ENCODE measurements at places on chromosomes 3 and 15. TPM values are rescaled to one million over a fixed set of nuclear protein-coding genes. Genes with fewer than 3 reads are reported as not detected.

Gene TGM5
- not detected for total RNA-seq

Gene PLA2G4B
- total RNA-seq, result 13.1 TPM

DNA sequence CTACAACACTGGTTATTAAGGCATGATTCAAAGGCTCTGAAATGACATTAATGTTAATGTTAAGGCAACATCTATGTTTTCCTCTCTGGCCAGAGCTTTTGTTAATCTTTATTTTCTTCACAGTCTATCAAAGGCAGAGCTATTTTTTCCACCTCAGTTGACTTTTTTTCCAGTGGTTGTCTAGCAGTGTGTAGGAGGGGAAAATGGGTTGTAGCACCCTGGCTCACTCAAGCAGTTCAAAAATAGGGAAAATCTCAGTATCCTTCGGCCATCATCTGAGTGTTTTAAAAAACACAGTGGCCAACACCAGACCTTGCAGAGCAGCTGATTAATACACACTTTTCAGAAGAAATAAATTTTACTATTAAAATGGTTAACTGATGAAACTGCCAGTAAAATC is 21.4 kb downstream of the CBLB start:
- no peak for DNase-seq
- H3K4me1 ChIP-seq, result peaks cover 26% of the 10 kb centered on the region
- no peak overlapping the region for H3K4me3 ChIP-seq
- H3K36me3 ChIP-seq, result peaks cover 9% of the 10 kb centered on the region

Gene MYO5C
- 63.9 TPM for total RNA-seq

DNA sequence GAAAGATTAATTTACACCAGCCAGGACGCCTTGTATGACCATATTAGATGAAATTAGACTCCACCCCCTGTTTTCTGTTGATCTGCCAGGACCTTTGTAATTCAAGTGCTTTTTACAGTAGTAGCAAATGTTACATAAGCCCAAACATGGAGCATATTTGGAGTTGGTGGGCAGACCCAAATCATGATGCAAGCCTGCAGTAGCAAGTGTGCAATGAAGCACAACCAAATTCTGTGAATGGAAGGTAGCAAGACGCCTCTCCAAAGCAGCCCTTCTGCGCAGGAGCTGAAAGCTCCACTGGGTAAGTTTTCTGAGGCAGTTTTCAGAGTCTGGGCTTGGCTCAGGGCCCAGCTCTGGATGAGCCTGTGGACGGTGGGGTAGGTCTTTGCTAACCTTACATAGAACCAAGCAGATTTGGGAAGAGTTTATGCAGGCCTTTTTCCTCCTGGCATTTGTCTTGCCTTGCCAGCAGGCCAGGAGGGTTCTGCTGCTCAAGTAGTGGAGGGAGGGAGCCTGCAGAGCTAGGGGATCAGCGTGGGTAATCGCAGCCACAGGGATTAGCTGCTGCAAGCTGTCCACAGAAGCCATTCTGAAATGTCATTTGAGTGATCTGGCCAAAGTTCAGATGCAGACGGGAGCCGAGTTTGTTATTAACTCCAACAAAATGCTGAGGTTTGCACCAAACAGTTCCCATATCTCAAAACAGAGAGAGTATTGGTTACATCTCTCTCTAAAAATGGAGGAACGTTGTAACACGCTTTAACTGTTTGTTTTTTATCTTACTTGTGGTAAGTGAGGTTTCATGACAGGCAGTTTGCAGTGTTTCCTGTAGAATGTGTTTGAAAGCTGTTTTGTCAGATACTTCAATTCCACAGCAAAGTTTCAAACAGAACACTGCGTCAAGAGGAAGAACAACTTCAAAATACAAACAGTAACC is 55.4 kb downstream of the PSMD6 start:
- DNase-seq, result no peak
- H3K27ac ChIP-seq, result peak overlapping the region; percentile 89
- H3K27me3 ChIP-seq, result no peaks in the 10 kb centered on the region
- peak overlapping the region; percentile 42 for H3K4me3 ChIP-seq
- no peaks in the 10 kb centered on the region for H3K36me3 ChIP-seq

GRCh38 chr3:112813723-112814171 is 32.9 kb downstream of the CD200R1L start:
- H3K36me3 ChIP-seq, result no peaks in the 10 kb centered on the region
- H3K27ac ChIP-seq, result no peak overlapping the region
- peaks cover 5% of the 10 kb centered on the region for H3K4me1 ChIP-seq
- H3K4me3 ChIP-seq, result no peak overlapping the region

DNA sequence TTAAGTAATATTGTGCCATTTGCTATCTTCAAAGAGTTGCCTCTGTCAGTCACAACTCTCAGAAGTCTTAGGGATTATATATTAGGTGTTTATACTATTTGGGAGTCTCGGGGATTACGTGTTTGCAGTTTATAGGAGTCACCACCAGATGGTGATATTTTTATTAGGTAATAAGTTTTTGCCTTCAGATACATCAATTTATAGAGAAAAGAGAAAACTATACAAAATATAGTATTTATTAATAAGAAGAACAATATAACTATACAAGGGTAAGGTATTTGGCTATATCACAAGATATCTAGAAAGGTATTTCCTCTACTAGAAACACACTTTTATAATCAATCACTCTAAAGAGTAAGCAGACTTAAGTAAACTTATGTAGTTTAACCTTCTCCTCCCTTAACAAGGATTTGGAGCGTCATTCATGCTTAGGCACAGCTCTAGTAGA is 10.7 kb upstream of the DHX36 start:
- no peak overlapping the region for H3K27ac ChIP-seq
- no peaks in the 10 kb centered on the region for H3K36me3 ChIP-seq
- no peak for DNase-seq
- peaks cover under 1% of the 10 kb centered on the region for H3K4me1 ChIP-seq
- no peak overlapping the region for H3K4me3 ChIP-seq
- H3K27me3 ChIP-seq, result no peaks in the 10 kb centered on the region

GRCh38 chr15:57253500-57253899 is 122.8 kb upstream of the CGNL1 start:
- peaks cover 24% of the 10 kb centered on the region for H3K36me3 ChIP-seq
- no peak overlapping the region for H3K4me3 ChIP-seq
- no peak overlapping the region for H3K27ac ChIP-seq
- H3K4me1 ChIP-seq, result peaks cover 3% of the 10 kb centered on the region

Gene PCSK6
- 3.6 TPM for total RNA-seq

DNA sequence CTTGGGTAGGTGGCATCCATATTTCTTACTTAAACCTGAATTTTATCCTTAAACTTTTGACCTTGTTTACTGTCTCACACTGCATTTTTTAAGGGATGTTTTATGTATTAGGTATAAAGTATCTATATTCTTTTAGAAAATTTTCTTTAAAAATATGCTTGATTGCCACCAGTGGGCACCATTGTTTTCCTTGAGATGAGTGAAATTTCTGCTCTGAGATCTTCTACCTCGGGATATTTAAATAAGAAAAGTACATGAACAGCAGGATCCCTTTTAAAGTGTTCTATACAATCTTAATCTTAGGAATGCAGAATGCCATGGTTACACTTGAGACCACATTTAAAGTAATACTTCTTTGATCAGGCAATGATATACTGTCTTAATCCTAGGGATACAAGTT is 108.7 kb downstream of the SLMAP start:
- no peak overlapping the region for H3K4me3 ChIP-seq
- DNase-seq, result no peak
- H3K4me1 ChIP-seq, result peaks cover 3% of the 10 kb centered on the region

DNA sequence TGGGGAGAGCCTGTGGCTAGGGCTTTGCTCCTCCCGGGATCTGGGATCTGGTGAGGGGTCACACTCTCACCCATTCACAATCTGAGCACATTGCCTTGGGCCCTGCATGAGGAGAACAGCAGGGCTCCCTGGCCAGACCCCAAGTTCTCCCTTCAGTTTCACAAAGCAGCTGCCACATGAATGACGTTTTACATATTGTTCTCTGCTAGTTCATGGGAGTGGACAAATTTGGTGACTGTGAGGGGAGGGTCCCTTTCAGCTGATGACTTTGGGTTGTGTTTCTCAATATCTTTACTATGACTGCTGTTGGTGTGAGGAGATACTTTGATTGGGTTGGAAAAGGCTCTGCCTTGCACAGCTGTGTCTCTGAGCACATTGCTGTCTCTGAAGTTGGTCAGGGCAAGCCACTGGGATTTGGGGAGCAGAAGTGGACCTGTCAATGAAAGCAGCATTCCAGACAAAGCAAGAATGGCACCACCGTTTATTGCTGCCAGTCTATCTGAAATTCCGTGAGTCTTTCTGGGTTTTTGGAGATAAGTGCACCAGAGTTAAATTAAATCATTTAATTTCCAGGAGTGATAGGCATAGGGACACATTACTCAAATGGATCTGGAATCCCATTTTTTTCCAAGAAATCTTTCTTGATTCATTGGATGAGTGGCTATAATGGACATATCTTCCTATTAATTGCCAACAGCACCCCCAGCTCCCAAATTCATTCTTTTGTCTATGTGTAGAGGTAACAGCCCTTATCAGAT is 10.3 kb downstream of the TIMP4 start:
- no peak for DNase-seq
- H3K4me1 ChIP-seq, result peaks cover 16% of the 10 kb centered on the region
- H3K36me3 ChIP-seq, result no peaks in the 10 kb centered on the region
- H3K27me3 ChIP-seq, result no peaks in the 10 kb centered on the region

DNA sequence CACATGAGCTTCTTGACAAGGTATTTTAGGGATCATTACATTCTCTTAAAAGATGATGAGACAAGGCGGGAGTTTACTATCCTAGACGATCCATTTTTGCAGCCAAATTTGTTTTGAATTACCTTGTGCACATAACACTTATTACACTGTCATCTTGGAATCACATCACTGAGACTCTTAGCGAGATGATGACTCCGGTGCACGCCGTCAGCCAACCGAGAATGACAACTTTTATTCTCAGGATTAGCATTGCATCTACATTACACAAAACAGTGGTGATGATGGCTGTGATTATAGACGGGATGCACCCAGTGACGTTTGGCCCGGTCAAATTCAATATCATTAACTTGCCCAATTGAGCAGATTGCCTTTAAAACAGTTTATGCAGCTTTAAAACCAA is 216.1 kb downstream of the PDZRN3 start:
- DNase-seq, result no peak
- peaks cover 3% of the 10 kb centered on the region for H3K4me1 ChIP-seq
- H3K27me3 ChIP-seq, result no peaks in the 10 kb centered on the region

DNA sequence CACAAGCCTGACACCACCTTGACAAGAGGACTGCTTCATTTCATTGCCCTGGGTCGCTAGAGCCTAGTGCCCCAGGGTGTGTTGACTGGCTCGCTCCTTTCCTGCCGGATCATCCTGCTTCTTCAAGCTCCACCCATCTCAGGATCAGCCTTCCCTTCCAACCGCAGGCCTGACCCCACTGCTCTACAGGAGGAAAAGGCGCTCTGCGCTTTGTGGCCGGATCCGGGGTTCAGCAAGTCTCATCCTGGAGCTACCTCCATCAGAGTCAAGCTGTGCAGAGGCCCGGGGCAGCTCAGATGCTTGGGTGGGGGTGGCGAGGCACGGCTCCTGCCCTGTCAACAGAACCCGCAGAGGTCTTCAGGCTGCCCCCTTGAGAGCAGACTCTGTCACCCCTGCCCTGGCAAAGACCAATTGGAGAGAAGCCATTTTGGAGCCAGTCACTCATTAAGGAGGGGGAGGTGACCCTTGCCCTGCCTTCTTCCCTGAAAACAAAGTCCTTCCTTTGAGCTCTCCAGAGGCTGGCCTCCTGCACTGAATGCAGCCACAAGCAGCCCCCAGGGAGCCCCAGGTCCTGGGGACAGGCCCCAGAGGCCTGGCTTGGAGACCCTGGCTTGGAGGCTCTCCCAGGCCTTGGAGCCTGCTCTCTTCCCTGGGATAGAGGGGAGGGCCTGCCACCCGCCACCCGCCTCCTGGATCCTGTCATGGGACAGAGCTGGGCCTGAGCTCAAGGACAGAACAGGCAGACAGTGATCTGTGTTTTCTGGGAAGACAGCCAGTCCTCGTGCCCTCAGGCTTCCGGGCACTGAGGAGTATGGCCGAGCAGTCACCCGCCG is 80.3 kb downstream of the CPN2 start:
- DNase-seq, result no peak
- H3K27me3 ChIP-seq, result no peaks in the 10 kb centered on the region
- no peaks in the 10 kb centered on the region for H3K36me3 ChIP-seq
- H3K27ac ChIP-seq, result no peak overlapping the region
- H3K4me1 ChIP-seq, result peaks cover 21% of the 10 kb centered on the region
- no peak overlapping the region for H3K4me3 ChIP-seq

Gene STAB1
- 0.27 TPM for total RNA-seq

- peaks cover 28% of the 10 kb centered on the region for H3K27me3 ChIP-seq
- no peak overlapping the region for H3K4me3 ChIP-seq
- no peak for DNase-seq
- no peaks in the 10 kb centered on the region for H3K36me3 ChIP-seq
Measured at GRCh38 chr15:94670438-94671034, 439.2 kb downstream of the MCTP2 start.

- no peak overlapping the region for H3K4me3 ChIP-seq
- H3K27ac ChIP-seq, result no peak overlapping the region
- DNase-seq, result no peak
- no peaks in the 10 kb centered on the region for H3K27me3 ChIP-seq
Measured at GRCh38 chr3:45632956-45633355, 38.4 kb downstream of the LIMD1 start.

DNA sequence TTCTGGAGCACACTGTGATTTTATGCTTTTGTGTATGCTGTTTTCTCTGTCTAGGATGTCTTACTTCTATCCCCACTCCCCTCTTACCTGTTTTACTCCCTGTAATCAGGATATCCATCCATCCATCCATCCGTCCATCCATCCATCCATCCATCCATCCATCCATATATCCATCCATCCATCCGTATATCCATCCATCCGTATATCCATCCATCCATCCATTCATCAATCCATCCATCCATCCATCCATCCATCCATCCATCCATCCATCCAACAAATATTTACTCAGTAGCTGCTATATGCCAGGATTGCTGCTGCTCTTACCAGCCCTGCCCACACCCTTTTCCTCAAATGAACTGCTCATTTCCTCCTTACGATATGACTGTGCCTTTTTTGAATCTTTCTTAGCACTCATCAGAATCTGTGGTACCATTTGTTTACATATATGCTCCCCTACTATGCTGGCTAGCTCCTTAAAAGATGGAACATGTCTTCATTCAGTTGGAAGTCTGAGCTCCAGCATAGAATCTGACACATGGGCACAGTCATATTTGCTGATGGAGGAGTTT is 35.2 kb downstream of the USP13 start:
- DNase-seq, result no peak
- H3K27ac ChIP-seq, result no peak overlapping the region
- peaks cover 3% of the 10 kb centered on the region for H3K4me1 ChIP-seq
- no peaks in the 10 kb centered on the region for H3K27me3 ChIP-seq

Gene GHSR
- not detected for total RNA-seq

GRCh38 chr15:56342653-56343052 is 22.6 kb upstream of the TEX9 start:
- no peak overlapping the region for H3K27ac ChIP-seq
- peaks cover 2% of the 10 kb centered on the region for H3K4me1 ChIP-seq
- no peak overlapping the region for H3K4me3 ChIP-seq
- no peaks in the 10 kb centered on the region for H3K36me3 ChIP-seq

Gene BCL2A1
- total RNA-seq, result not detected

Gene DPPA2
- 0.69 TPM for total RNA-seq

Gene CCR8
- total RNA-seq, result not detected

GRCh38 chr3:130316169-130316568 is 29.3 kb upstream of the COL6A5 start:
- H3K4me3 ChIP-seq, result no peak overlapping the region
- no peaks in the 10 kb centered on the region for H3K27me3 ChIP-seq
- no peak overlapping the region for H3K27ac ChIP-seq

GRCh38 chr3:114126461-114126860 is 52.4 kb downstream of the DRD3 start:
- no peaks in the 10 kb centered on the region for H3K4me1 ChIP-seq
- no peak for DNase-seq
- no peaks in the 10 kb centered on the region for H3K36me3 ChIP-seq
- H3K27ac ChIP-seq, result no peak overlapping the region

Gene GALNT15
- total RNA-seq, result 0.46 TPM
